ENCODE measurements at places on chromosomes 2 and 18. TPM values are rescaled to one million over a fixed set of nuclear protein-coding genes. Genes with fewer than 3 reads are reported as not detected.

- DNase-seq, result no peak
Measured at GRCh38 chr2:126995621-126996377, 97.1 kb downstream of the TEX51 start.

DNA sequence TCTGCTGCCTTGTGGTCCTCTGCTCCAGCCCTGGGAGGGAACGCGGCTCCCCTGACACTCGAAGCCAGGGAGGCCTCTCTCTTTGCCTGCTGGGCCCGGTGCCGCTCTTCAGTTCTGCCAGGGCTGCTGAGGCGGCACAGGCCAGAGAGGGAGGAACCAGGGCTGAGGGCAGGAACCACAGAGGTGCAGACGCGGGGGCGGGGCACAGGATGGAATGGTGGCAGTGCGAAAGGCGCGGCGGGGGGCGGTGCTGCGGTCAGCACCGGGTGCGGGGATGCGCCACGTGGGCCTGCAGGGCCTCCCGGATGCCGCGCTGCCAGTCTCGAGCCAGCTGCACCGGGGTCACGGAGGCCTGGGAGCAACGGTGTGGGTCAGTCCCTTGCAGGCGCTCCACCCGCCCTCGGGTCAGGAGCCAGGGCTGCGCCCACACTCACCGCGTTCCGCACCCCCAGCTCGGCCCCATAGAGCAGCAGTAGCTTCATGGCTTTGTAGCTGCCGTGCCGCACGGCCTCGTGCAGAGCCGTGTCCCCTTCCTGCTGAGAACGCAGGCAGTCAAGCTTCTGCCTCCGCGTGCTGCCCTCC lies 4.4 kb downstream of the ANKRD23 start:
- DNase-seq, result peak; percentile 85

DNA sequence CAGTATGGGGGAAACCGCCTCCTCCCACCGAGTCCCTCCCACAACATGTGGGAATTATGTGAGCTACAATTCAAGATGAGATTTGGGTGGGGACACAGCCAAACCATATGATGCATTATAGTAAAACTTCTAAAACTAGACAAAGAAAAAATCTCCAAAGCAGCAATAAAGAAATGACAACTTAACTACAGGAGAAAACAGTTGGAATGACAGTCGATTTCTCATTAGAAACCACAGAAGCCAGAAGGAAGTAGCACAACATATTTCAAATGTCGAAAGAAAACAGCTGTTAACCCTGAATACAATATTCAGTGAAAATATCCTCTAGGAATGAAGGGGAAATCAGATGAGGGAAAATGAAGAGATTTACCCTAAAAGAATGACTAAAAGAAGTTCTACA lies 53.5 kb upstream of the TCF4 start:
- no peak for DNase-seq

DNA sequence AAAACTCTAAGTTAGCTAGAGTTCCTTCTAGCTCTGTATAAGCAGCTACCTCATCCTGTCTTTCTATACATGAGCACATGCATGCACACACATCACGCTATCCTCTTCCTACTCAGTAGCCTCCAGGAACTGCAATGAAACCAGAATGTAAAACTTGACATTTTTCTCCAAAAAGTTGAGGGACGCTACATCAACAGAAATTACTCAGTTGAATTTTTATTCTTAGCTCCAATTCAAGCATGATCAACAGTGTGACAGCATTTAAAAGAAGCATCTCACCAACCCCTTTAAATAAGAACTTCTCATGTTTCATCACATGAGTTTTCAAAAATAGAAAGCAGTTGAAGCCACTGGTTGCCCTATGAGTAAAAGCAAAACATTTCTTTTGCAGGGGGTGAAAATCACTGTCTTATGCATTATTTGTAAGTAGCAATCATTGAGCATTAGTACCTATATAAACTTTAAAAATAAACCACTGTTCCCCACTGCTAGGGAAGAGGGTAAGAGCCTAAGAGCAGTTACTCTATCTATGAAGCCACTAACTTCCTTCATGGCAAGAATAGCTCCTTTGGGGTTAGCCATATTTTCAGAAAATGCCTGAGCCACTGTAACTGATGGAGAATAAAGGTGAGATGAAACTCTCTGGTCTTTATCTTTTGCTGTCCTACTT lies 77.9 kb upstream of the ARL5A start:
- DNase-seq, result no peak

GRCh38 chr18:62436636-62437234 lies 86.1 kb upstream of the ZCCHC2 start:
- DNase-seq, result no peak

GRCh38 chr2:54520687-54521086 lies 64.6 kb downstream of the SPTBN1 start:
- no peak for DNase-seq

- DNase-seq, result no peak
Measured at GRCh38 chr2:62785810-62786597, 80.5 kb downstream of the EHBP1 start.

GRCh38 chr2:64212801-64213321 lies 68.6 kb upstream of the PELI1 start:
- DNase-seq, result no peak

DNA sequence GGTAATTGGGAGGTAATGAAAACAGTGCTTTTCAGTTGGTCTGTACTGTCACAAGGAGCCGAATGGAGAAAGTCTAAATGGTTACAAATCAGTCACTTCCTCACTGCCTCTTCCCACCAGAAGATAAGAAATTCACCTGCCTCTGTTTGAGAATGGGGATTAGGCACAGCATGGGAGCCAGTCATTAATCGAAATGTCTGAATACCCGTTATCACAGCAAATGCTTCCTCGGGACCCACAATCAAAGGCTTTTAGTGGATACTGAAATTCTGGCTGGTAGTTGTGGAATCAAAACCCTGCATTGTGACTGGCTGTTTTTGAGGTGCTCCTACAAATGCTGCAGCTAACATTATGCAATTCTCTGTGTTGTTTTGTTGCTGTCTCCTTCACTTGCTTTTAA lies 461.0 kb upstream of the MEX3C start:
- no peak for DNase-seq

GRCh38 chr2:42298996-42299754 lies 61.8 kb downstream of the COX7A2L start:
- no peak for DNase-seq

- DNase-seq, result peak; percentile 33
Measured at GRCh38 chr18:24176727-24177416, 38.0 kb downstream of the CABYR start.

DNA sequence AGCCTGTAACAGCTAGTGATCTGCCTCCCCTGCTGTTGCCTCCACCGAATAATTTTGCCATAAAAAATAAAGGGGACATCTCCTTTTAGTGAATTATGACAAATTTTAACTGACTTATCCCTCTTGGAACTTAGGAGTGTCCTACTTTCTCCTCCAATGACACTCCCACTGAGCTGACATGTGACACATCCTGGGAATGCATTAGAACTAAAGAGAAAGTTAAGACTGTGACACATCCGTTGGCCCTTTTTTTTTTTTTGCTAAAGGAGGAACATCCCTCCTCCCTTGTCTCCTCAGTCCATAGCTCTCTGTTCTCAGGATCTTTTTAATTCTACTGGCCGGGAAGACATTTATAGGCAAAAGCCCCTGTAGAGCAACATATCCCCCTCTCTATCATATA lies 268.2 kb downstream of the NRXN1 start:
- no peak for DNase-seq

- no peak for DNase-seq
Measured at GRCh38 chr18:9643549-9643948, 29.2 kb upstream of the PPP4R1 start.

- no peak for DNase-seq
Measured at GRCh38 chr2:51723691-51724090, 691.8 kb upstream of the NRXN1 start.

GRCh38 chr2:170025223-170025622 lies 152.7 kb upstream of the MYO3B start:
- no peak for DNase-seq

GRCh38 chr2:239805414-239805813 lies 219.7 kb downstream of the NDUFA10 start:
- DNase-seq, result no peak

Gene VWA3B
- total RNA-seq, result not detected

Gene SCN3A
- total RNA-seq, result not detected

Gene GPR35
- 19.3 TPM for total RNA-seq

Measured in activated naive CD8-positive, alpha-beta T cell treated with anti-CD3 and anti-CD28 coated beads, Interleukin-2, amount 10 ng/mL, durations not matched to agents 7 days and 5 days (primary cell).